ENCODE measurements at places on chromosomes 16 and 17.

GRCh38 chr16:10577305-10578202 is 2.8 kb downstream of the EMP2 start:
- no peak for DNase-seq

GRCh38 chr16:10165643-10166042 is 16.6 kb downstream of the GRIN2A start:
- DNase-seq, result no peak

DNA sequence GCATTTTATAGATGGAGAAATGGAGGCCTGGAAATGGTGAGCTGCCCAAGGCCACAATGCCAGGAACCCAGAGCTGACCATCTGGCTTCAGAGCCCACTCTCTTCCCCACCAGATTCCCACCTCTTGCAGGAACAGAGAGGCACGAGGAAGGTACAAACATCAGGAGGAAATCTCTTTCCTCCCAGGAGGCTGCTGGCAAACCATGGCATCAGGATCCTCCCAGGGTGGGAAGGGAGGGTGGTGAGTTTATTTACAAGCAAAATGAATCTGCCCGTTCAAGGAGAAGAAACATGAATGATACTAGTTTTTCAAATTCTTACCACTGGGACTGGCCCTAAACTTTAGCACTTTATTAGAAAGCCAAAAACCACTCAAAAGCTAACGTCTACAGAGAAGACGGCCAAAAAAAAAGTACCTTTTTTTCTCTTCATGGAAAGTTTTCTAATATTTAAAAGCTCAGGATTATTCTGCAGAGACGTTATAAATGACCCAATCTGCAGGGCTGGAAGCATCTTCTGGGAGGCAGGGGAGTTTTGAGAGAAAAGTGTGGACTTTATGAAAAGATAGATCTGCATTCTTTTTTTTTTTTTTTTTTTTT is 79.1 kb downstream of the NXN start:
- DNase-seq, result no peak

DNA sequence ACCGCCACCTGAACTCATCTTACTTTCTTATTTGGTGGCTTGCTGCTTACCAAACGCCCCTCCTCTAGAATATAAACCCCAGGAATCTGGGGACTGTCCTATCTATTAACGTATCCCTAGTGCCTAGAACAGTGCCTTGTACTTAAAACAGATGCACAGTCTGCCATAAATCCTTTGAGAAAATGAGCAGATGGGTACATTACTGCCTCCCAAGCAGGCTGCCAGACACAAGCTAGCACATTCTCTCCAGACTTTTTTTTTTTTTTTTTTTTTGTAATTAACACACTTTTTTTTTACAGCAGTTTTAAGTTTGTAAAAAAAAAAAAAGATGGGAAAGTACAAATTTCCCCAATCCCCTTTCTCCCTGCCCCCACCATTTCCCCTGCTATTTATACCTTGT is 57.3 kb upstream of the RPL38 start:
- DNase-seq, result no peak

DNA sequence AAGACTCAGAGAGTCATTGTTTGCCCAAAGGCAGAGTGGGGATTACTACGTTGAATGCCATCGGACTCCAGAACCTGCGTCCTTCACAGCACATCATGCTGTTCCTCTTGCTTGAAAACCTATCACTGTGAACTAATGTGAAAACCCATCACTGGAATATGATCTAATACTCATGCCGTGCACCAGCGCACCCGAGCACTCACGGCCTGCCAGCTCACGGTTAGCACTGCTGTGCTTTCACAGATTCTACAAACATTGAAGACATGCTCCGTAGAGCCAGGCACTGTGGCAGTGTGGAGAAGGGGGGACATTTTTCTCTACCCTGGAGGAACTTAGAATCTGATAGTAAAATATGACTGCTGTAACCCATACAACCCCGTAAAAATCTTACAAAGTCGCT is 350.4 kb downstream of the C16orf95 start:
- no peak for DNase-seq

All from stimulated activated CD4-positive, alpha-beta T cell treated with anti-CD3 and anti-CD28 coated beads, TNF-alpha, amount 100 ng/mL, for 4 hours (primary cell).